ENCODE measurements at places on chromosomes 5 and 9.

GRCh38 chr5:158099571-158100105 is 240.7 kb upstream of the CLINT1 start:
- no peak for DNase-seq

DNA sequence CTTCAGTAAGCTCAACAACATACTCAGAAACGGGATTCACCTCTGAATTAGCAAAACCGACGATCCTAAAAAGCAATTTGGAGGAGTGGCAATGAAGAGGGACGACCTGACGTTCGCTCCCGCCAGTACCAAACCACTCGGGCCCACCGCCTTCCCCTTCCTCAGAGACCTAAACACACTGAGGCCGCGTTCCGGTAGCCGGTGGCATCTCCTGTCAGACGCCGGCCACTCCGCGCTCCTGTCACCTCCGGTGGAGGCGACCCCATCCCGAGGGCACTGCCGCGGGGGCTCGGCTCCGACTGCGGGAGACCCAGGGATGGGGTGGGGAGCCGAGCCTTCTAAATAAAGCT is 617 bp downstream of the PPP6C start:
- DNase-seq: no peak

GRCh38 chr9:104836767-104837166 is 72.8 kb downstream of the NIPSNAP3B start:
- no peak for DNase-seq

DNA sequence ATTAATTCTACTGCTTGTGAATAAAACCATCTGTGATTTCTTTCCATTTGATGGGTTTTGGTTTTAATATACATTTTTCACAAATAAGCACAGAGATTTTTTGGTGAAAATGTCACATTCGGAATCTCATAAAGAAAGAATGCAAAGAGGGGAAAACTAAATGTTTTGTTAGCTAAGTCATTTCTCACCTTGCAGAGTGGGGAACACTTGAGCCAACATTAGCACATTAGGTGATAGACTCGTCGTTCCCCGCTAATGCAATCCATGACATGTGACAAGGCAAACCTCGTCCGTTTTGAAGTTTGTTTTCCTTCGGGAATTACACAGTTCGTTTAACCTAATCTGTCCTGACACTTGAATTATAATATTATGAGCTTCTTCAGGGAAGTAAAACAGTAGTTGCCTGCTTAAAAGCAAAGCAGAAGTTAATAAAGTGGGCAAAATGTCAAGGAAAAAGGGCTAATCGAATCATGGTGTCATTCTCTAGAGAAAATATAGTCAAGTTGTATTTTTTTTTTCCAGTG is 95.8 kb upstream of the LMX1B start:
- no peak for DNase-seq

GRCh38 chr9:85001925-85002324 is 332.4 kb downstream of the NTRK2 start:
- DNase-seq: no peak

GRCh38 chr9:74855072-74855471 is 32.6 kb downstream of the TRPM6 start:
- DNase-seq: no peak

- DNase-seq: no peak
Observed at GRCh38 chr5:42526179-42526578, 102.9 kb downstream of the GHR start.

- no peak for DNase-seq
Observed at GRCh38 chr5:38410304-38410990, 146.0 kb downstream of the LIFR start.

DNA sequence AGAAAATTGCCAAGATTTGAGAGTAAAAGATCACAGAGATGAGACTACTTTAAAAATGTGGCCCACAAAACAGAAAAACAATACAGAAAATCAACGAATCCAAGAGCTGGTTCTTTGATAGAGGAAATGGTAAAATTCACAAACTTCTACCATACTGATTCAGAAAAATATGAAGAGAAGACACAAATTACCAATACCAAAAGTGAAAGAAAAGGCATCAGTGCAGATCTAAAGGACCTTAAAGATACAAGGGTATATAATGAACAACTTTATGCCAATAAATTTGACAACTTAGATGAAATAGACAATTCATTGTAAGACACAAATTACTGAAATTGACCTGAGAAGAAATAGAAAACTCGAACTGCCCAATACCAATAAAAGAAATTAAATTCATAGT is 24.4 kb upstream of the SLC1A1 start:
- no peak for DNase-seq

DNA sequence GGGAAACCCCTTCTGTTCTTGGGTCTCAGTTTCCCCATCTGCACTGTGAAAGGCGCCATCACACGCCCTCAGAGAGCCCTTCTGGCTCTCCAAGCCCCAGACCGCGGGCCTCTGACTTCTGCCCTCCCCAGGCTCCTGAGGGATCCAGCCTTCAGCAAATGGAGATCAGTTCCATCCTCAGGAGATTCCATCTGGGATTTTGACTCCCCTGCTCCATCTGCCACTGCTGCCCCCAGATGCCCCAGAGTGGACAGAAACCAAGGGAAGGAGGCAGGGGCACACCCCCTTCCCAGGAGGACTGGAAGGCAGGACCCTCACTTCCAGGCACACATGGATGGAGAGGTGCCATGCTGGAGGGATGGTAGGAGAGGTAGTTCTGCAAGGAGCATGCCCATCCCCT is 18.7 kb upstream of the RPS14 start:
- no peak for DNase-seq

DNA sequence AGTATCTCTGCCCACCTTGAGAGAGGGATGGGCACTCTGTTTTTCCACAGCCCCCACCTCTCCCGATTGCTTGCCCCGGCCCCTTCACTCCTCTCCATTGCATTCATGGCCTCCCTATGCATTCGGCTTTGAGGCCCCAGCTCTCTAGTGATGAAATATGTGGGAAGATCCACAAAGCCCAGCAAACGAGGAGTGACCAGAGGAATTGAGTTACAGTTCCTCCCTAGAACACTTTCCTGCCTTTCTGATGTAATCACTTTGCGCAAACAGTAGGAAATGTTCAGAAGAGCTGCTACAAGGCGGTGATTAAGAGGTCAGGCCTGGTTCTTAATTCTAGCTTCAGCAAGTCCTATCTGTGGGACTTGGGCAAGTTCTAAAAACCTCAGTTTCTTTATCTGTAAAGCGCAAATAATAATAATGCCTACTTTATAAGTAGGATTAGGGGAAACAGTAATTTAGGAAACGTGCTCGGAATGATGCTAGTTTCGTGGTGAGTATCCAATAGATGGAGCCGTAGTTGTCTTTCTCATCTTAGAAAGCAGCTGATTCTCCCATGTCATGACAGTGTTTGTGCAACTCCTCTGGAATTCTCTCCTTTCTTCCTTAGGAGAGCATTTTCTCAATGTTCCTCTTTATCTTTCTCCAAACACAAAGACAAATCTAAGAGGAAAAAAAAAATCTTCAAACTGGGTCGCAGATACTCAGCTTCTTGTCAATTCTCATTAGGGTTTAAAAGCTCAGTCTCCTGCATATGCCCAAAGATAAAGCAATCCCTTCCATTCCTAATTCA is 99.5 kb upstream of the MSX2 start:
- no peak for DNase-seq

DNA sequence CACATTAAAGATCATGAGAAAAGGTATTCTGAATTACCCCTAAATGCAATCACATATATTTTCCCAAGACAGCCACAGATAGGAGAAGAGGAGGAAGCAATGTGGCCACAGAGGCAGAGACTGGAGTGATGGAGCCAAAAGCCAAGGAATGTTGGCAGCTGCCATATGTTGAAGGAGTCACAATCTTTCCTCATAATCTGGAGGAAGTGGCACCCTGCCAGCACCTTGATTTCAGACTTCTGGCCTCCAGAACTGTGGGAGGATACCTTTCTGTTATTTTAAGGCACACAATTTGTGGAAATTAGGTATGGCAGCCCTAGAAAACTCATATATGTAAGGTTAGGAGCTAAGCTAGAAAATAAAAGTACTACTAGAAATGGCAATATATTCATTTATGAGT is 139.9 kb upstream of the GAS1 start:
- no peak for DNase-seq

DNA sequence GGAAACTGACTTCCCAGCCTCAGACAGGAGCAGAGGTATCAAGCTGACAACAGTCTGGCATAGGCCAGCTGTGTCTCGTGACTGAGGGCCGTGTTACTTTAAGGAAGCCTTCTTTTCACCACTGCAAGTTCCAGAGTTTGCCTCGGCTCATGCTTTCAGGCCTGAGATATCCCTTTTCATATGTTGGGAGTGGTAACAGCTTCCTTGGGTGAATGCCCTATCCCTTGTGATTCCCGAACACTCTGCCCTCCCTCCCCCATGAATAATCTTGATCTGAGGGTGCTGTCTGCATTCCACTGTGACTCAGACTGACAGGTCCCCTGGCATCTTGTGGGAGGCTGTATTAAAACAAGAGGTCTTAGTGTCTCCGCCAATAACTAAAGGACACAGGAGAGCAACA is 49.7 kb upstream of the ARL15 start:
- no peak for DNase-seq

DNA sequence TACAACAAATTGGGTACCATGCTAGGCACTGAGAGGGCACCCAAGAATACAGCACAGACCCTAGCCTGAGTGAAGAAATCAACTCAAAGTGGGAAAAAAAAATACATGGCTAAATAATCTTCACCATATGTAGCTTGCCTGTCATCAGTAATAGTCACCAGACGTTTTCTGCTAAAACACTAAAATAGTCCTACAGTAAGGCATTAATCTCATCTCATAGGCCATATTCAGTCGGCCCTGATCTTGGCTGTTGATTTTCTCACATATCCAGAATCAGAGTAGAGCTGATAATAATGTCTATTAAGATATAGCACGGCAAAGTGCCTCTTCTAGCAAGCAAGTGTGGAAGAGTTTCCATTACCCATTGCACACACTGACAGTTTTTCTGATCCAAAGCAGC is 322.1 kb upstream of the SLC30A5 start:
- no peak for DNase-seq

GRCh38 chr5:137837491-137838394 is 29.9 kb upstream of the MYOT start:
- DNase-seq: no peak

Measured in mesothelial cell of epicardium (in vitro differentiated cells).